ENCODE measurements at places on chromosomes 3 and 15.

GRCh38 chr3:118080889-118081288 lies 953.8 kb downstream of the IGSF11 start:
- no peak for DNase-seq

DNA sequence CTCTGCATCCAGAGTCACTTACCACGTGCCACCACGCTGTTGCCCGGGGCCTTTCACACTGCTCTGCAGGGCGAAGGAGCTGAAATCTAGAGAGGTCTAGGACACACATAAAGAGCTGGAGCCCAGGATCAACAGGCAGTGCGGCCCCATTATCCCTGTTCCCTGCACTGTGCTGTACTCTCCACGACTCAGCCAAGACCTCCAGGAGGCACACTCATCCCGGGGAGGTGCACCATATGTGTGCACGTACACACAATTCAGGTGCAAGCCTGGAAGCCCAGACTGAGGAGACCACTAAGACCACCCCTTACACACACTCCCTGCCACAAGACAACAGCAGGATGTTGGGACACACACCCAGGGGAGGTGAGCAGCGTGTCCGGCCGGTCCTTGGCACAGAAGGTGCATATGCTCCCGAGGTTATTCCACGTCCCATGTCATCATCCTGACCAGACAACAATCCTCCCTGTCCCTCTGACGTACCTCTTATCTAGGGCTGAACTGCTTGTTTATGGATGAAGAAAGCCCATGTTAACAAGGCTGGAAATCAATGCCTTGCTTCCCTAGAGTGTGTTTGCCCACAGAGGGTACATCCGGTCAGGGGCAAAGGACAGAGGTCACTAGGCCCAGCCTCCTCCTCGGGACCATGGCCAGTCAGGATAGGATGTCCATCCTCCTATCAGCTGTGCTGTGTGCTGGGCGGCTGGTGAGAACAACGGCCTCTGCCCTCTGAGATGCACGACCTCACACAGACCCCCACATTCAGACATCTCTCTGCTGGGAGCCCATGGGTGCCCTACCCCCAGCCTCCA lies 16.1 kb downstream of the KLF15 start:
- DNase-seq, result no peak

DNA sequence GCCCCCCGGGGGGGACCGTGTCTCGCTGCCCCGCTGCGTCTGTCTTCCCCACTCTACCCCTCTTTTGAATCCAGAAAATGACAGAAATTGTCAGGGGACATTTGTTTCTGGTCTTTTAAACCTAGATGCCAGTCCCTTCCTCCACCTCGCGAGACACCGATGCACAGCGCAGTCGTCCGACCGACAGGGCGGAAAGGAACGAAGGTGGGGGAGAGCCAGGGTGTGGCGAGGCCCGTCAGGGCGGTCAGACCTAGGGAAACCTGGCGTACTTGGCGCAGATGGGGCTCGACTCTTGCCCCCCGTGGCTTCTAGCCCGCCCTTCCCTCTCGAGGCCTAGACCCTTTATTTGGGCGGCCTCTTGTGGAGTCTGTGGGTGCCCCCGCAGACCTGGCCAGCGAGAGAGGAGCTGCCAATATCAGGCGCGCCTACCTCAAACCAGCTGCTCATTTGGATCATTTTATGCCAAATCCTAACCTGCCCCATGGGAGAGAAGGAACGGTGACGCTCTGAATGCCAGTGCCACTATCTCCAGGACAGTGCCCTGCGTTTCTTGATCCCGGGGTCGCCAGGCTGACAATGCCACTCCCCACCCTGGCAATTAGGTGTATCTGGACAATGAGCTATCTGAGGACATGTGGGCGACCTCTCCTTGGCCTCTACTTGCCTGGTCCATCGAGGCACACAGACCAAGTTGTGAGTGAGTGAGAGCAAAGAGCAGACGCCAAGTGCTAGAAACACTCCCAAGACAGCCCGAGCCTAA lies 500 bp upstream of the RAB6B start:
- no peak for DNase-seq

- DNase-seq, result no peak
Observed at GRCh38 chr15:73578026-73578425, 55.2 kb downstream of the NPTN start.

DNA sequence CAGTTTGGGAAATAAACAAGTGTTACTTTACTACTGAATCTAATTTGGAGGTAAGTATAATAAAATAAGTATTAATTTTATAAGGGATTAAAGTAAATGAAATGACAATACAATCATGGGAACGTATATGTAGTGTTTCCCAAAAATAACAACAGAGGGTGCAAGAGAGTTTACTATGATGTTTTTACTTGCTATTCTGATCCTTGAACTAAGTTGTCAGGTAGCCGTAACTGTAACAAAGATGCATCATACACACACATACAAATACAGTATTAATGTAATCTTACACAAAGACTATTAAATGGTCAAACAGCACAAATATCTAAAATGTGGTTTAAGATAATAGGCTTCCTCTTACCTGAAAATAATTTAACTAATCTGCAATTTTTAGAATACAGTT lies 311.4 kb downstream of the TBC1D5 start:
- no peak for DNase-seq

GRCh38 chr3:150495563-150496168 lies 50.6 kb downstream of the SERP1 start:
- DNase-seq, result no peak

DNA sequence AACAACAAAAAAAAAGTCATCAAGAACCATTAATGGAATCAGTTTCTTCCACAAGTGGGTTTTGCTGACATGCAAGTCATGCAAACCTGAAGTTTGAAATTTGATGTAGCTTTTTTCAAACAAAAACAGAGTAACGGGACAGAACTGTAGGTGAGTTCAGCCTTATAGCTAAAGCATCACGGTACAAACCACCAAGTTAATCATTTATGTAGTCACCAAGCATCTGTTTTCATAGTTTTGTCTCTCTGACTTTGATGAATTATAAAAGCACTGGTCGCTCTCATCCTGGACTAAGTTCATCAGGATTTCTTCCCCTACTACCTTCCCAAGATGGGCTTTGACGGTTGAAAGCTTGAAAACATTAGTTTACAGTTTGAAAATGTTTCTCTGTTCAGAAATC lies 117.0 kb upstream of the SAMMSON start:
- no peak for DNase-seq

GRCh38 chr15:37788330-37788729 lies 146.1 kb upstream of the TMCO5A start:
- DNase-seq, result no peak

GRCh38 chr15:83115831-83116565 lies 8.6 kb downstream of the TM6SF1 start:
- no peak for DNase-seq

- no peak for DNase-seq
Observed at GRCh38 chr15:88920186-88920891, 7.2 kb upstream of the MFGE8 start.

- no peak for DNase-seq
Observed at GRCh38 chr3:138919325-138919724, 27.6 kb downstream of the FOXL2 start.

GRCh38 chr3:16177962-16178627 lies 3.6 kb downstream of the GALNT15 start:
- peak; percentile 36 for DNase-seq

All from stimulated activated CD4-positive, alpha-beta T cell treated with anti-CD3 and anti-CD28 coated beads, Interleukin-12 subunit alpha, Interleukin-12 subunit beta, amount 100 ng/mL, for 24 hours (primary cell).